RWPE2 (cell line): ENCODE measurements at places on chromosomes 1 and 21.

DNA sequence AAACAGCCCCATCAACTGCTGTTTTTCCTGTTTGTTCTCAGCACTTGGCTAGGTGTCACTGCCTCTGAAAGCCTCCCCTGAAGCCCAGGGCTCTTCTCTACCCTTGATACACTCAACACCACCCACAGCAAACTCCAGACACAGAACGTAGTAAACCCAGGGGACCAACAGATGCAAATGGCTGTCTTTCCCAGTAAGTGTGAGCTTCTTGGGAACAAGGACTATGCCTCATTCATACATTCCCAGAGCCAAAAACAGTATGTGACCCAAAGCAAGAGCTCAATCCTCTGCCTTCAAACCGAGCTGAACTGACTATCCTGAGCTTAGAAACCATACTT lies 4.4 kb downstream of the LBR start:
- no peak for DNase-seq

- DNase-seq = no peak
Measured at GRCh38 chr1:66394603-66395002, 139.3 kb upstream of the SGIP1 start.

DNA sequence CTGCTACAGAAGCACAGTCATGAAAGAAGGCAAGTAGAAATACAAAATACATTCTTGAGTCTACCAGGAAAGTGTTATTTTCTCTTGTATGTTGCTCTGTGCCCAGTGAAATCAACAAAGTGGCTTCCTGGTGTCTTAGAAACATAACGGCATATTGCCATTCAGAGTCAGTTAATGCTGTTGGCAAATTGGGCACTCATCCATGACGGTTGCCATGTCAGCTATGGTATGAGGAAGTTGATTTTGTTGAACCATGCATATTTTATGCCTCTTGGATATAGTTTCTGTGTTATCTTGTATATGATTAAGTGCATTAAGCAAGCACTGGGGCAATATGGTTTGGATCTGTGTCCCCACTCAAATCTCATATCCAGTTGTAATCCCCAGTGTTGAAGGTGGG lies 153.1 kb upstream of the CXADR start:
- DNase-seq = no peak

- DNase-seq = no peak
Measured at GRCh38 chr1:85467929-85468540, 3.1 kb upstream of the DDAH1 start.

DNA sequence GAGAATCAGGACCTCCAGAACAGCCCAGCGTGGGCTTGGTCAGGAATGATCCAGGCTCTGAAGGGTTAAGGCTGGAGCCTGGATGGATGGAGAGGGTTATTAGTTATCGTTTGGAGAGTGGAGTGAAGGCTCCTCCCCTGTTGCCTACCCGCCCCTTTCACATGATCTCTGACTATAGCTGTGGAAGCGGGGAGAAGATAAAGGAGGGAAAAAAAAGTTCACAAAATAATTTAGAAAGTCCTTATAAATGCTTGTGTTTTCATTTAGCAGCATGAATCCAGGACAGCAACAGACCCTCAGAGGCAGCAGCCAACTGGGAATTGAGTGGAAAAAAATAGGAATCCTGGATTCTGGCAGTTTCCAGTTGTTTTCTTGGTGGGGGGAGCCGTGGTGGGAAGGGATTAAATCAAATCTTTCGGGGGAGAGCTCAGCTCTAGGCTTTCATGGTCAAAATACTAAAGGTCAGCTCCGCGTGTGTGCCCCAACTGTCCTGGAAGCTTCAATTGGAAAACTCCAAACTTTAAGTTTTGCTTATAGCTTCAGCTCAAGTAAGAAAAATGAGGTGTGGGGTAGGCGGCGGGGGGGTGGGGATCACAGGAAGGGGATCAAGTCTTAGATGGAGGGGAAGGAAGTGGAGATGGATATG lies 595 bp upstream of the DDR2 start:
- no peak for DNase-seq

DNA sequence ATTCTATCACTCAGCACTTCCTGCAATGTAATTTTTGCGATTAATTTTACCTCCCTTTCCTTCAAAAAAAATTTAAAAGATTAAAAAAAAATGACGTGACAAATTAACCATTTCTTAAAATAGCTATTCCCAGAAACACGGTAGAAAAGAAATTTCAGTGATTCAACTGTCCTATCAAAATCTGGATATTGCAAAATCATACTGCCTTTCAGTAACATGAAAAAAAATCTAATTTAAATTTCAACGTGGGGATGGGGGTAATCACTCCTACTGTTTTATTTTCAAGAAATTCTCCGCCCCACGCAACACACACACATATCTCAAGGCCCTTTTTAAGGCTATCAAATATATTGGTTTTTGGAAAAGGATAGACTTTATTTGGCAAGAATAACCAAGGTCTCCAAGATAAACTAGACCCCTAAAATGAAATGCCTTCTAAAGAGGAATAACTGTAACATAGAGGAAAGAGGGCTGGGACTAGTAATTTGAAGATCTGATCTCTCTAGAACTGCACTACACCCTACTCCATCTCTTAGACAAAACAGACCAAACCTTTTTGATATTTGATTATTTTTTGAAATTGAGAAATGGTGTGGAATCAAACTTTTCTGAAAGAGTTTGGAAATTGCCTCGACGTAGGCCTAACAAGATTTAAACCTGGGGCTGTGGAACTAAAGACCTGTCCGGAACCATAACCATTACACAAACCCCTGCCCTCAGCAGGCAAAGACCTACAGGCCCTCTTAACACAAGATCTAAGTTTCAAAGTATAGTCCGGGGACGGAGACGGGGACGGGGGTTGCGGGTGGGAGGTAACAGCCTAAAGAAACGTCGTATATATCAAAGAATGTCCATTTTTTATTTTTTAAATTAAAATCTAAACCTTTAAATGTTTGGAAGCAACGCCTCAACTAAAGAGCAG lies 941 bp downstream of the ARNT start:
- DNase-seq = no peak
